ENCODE measurements at places on chromosomes 11 and 22.

DNA sequence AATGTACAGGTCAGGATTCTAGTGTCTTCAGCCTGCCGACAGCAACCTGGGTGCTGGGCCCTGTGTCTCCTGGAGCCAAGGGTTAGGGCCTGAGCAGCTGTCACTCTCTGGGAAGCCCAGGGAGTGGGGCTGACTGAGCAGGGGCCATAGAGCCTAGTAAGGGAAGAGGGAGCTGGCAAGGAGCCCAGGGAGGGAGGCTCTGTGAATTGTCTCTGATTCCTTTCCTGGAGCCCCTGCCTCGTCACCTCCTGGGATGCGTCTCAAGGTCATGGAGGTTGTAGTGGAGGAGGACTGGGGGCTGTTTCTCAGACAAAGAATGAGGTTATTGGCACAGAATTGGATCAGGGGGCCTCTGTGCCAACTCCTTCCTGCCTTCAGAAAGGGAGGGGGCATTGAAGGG, 11.8 kb downstream of the SOX10 start:
- DNase-seq: no peak

GRCh38 chr11:69808667-69809086, 10.5 kb downstream of the FGF3 start:
- DNase-seq: no peak

GRCh38 chr22:33219648-33220384, 161.6 kb upstream of the SYN3 start:
- no peak for DNase-seq

- no peak for DNase-seq
These were observed 29.5 kb upstream of the MYH9 start for GRCh38 chr22:36417281-36417686.

GRCh38 chr11:92859156-92859690, 110.2 kb upstream of the MTNR1B start:
- no peak for DNase-seq

GRCh38 chr22:30227438-30228228, 18.9 kb downstream of the LIF start:
- no peak for DNase-seq

GRCh38 chr11:100593291-100593690, 93.8 kb upstream of the ARHGAP42 start:
- no peak for DNase-seq

- no peak for DNase-seq
These were observed 1.7 kb upstream of the XBP1 start for GRCh38 chr22:28801845-28802594.

- DNase-seq: no peak
These were observed 2.9 kb upstream of the RAB38 start for GRCh38 chr11:88178191-88178590.

DNA sequence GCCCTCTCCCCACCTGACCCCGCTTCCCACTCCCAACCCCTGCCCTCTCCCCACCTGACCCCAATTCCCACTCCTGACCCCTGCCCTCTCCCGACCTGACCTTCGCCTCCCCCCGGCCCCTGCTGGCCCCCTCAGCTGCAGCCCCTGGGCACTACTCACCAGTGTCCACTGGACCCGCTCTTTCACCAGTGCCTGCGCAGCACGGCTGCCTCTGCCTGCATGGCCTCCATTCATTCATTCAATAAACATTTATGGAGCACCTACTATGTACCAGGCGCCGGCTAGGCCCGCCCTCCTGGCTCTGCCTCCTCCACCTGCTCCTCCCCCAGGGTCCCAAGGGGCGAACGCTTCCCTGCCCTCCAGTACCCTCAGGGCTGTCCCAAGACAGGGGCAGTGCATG, 42.6 kb downstream of the ELFN2 start:
- DNase-seq: no peak

- DNase-seq: no peak
These were observed 82.1 kb upstream of the PTH start for GRCh38 chr11:13577881-13578280.

DNA sequence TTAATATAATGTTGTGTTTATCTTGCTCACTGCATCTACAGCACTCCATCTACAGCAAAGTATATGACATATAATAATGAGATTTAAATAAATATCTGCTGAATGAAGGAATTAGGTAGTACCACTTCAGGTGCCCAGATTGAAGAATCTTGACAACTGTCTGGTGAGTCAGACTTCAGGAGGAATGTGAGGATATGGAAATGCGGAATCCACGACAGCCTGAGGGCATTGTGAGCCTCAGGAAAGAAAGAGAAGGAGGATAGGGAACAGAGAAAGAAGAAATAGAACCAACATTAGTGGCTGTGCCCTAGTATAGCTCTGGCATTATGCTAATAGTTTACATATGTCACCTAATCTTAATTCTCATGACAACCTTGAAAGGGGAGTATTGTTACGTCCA, 304.4 kb downstream of the AASDHPPT start:
- DNase-seq: no peak

GRCh38 chr11:119704849-119705248, 24.2 kb downstream of the NECTIN1 start:
- no peak for DNase-seq

DNA sequence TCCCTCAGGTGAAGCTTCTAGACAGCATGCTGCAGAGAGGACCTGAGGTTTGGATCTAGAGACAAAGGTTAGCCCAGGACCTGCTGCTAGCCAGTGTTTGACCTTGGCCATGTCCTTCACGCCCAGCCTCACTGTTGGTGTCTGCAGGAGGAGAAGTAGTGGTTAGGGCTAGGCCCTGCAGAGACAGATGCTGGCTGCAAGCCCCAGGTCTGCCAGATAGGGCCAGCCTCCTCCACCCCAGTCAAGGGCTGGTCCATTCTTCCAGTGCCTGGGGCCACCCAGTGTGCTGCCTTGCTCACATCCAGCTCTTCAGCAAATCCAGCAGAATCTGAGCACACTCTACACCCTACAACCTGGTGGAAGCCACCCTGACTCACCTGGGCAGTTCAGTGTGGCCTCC, 21.5 kb upstream of the MIEF1 start:
- DNase-seq: no peak

DNA sequence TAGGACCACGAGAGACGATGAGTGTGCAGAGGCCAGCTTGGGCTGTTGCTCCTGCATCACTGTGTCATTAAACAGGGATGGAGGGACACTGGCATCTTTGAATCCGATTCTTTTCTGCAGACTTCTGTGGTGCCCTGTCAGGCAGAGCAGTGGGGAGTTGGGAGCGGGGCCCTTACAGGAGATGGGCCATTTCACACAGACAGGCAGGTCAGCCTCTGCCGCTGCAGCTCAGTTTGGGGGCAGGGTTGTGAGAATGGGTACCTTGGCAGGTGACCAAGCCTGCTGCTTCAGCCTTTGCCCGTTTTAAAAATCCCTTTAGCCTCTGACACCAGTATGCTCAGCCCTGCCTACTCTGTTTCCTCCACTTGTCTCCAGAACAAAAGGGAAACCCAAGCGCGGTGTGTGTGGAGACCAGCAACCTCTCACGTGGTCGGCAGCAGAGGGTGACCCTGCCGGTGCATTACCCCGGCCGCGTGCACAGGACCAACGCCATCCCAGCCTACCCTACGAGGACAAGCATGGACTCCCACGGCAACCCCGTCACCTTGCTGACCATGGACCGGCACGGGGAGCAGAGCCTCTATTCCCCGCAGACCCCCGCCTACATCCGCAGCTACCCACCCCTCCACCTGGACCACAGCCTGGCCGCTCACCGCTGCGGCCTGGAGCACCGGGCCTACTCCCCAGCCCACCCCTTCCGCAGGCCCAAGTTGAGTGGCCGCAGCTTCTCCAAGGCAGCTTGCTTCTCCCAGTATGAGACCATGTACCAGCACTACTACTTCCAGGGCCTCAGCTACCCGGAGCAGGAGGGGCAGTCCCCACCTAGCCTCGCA, 12.6 kb downstream of the C22orf31 start:
- no peak for DNase-seq

DNA sequence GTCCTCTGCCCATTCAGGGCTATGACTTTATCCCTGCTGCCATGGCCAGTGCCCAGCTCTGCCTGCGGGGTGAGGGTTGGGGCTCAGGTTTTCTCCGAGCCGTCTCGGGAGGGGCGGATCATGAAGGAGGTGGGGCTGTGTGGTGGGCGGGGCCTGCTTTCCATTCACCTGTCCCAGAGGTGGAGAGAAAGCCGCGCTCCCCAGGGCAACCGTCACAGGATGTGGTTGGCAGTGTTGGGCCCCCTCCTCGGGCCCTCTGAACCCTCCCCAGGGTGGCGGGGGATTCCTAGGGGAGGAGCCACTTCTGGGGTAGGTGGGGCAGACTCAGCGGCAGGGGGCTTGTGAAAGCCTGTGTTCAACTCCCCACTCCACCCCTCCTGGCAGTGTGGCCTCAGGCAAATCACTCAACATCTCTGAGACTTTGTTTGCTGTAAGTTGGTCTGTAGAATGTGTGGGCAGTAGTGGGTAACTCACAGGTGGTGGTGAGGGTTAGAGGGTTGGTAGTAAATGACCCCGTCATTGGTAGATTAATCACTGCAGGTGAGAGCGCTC, 50.3 kb downstream of the CD6 start:
- no peak for DNase-seq
